ENCODE measurements at places on chromosomes 2 and 18.

DNA sequence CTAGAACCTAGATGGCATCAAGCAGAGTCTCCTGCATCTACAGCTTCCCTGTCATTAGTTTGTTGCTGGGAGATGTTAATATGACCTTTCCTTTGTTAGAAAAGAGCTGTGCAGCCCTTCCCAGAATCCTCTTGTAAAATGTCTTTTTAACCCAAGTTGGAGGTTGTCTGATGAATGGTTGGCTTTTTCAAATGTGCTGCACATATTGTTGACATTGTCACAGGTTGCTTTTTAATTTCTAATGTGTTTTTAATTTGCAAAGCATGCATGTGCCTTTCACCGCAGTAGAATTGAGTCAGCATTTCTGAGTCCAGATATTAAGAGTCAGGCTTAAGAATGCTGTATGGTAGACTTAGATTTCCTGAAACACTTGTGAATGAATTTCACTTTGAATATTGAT is 120.8 kb downstream of the GREB1L start:
- H3K4me3 ChIP-seq, result no peak overlapping the region
- DNase-seq, result no peak
- H3K27ac ChIP-seq, result no peak overlapping the region
- peaks cover 12% of the 10 kb centered on the region for H3K36me3 ChIP-seq

GRCh38 chr2:43100883-43101662 is 125.3 kb downstream of the ZFP36L2 start:
- no peaks in the 10 kb centered on the region for H3K27me3 ChIP-seq
- H3K36me3 ChIP-seq, result peaks cover 15% of the 10 kb centered on the region
- peak overlapping the region; percentile 45 for H3K4me3 ChIP-seq
- peaks cover 52% of the 10 kb centered on the region for H3K4me1 ChIP-seq
- DNase-seq, result peak; percentile 58

GRCh38 chr2:27824401-27824800 is 52.9 kb downstream of the MRPL33 start:
- no peak overlapping the region for H3K4me3 ChIP-seq
- H3K36me3 ChIP-seq, result peaks cover 40% of the 10 kb centered on the region
- H3K27me3 ChIP-seq, result peaks cover 7% of the 10 kb centered on the region
- no peak overlapping the region for H3K27ac ChIP-seq
- H3K4me1 ChIP-seq, result no peaks in the 10 kb centered on the region

DNA sequence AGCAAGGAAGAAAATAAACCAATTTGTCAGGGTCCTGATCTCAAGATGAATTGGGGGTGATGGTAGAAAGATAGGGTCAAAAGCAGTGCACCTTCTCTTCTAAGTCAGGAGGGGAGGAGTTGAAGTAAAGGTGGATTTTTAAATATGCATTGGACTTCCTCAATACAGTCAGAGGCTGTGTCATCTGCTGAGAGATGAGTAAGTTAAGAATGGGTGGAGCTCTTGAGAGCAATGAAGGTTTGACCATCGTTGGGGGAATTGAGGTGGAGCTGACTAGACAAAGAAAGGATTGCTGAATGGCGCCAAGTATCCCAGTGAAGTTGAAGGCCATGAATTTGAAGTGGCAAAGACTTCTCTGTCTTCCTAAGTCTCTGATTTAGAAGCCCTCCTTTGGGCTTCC is 18.4 kb upstream of the CPO start:
- no peak overlapping the region for H3K4me3 ChIP-seq
- no peaks in the 10 kb centered on the region for H3K27me3 ChIP-seq
- no peak overlapping the region for H3K27ac ChIP-seq
- H3K4me1 ChIP-seq, result no peaks in the 10 kb centered on the region
- no peaks in the 10 kb centered on the region for H3K36me3 ChIP-seq

DNA sequence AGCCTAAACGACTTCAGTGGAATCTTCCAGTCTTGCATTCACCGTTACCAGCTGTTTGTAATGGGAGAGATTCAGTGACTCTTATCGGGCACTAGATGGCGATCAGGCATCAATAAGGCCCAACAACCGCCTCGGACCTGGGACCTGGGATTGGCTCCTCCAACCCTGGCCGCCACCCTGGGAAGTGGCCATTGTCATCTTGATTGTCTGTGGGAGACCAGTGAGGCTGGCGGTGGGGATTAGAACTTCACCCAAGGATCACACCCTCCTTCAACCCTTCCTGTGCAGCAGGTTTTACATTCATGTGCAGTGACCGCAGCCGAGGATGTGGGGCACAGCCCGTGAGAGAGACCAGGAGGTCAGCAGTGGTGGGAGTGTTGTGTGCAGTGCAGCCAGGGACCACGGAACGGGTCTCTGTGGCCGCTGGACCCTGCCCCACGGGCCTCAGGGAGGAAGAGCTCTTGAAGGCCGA is 85.3 kb downstream of the SPP2 start:
- H3K36me3 ChIP-seq, result peaks cover 11% of the 10 kb centered on the region
- DNase-seq, result peak; percentile 74
- no peak overlapping the region for H3K4me3 ChIP-seq
- peaks cover 56% of the 10 kb centered on the region for H3K4me1 ChIP-seq
- H3K27ac ChIP-seq, result no peak overlapping the region

DNA sequence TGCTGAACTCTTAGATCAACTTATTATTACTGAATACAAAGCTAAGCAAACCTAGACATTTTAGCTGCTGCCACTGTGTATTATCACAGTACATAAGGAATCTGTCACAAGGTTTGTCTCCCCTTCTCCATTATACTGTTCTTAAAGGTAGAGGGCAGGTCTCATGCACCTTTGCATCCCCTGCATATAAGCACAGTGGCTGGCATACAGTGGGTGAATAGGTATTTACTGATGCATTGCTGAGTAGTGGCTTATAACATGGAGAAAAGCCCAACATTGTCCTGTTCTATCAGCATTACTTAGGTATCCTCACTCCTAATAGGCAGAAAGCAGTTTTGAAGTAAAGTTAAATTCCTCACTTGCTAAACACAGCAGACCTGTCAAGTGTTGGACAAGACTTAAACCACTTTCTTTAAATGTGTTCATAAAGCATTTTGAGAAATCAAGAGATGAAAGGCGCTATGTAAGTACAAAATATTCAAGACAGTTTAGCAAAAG is 43.6 kb downstream of the SF3B1 start:
- peaks cover 47% of the 10 kb centered on the region for H3K36me3 ChIP-seq
- H3K4me3 ChIP-seq, result no peak overlapping the region
- H3K27me3 ChIP-seq, result peaks cover 6% of the 10 kb centered on the region

DNA sequence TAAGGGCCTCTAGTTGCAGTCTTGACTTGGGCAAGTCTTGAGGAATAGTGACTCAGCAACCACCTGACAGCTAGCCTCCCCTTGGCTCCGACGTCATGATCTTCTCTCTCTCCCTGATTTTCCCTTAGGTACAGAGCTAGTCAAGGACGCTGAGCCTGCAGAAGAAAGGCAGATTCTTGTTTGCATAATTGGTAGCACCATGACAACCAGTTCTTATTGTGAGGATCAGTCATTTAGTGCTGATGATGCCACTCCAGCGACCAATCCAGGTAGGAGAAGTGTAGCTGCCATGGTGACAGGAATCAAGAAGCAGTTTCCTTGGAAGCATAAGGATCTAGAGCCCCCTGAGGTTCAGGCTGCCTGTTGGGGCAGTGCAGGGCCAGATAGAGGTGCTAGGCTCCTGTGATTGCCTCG is 2.8 kb upstream of the RESP18 start:
- no peaks in the 10 kb centered on the region for H3K4me1 ChIP-seq
- H3K4me3 ChIP-seq, result no peak overlapping the region
- DNase-seq, result no peak
- H3K36me3 ChIP-seq, result no peaks in the 10 kb centered on the region
- H3K27ac ChIP-seq, result no peak overlapping the region

GRCh38 chr2:160700021-160700814 is 206.6 kb upstream of the RBMS1 start:
- no peak overlapping the region for H3K27ac ChIP-seq
- peaks cover 62% of the 10 kb centered on the region for H3K4me1 ChIP-seq
- H3K27me3 ChIP-seq, result no peaks in the 10 kb centered on the region
- no peak for DNase-seq
- H3K4me3 ChIP-seq, result no peak overlapping the region

DNA sequence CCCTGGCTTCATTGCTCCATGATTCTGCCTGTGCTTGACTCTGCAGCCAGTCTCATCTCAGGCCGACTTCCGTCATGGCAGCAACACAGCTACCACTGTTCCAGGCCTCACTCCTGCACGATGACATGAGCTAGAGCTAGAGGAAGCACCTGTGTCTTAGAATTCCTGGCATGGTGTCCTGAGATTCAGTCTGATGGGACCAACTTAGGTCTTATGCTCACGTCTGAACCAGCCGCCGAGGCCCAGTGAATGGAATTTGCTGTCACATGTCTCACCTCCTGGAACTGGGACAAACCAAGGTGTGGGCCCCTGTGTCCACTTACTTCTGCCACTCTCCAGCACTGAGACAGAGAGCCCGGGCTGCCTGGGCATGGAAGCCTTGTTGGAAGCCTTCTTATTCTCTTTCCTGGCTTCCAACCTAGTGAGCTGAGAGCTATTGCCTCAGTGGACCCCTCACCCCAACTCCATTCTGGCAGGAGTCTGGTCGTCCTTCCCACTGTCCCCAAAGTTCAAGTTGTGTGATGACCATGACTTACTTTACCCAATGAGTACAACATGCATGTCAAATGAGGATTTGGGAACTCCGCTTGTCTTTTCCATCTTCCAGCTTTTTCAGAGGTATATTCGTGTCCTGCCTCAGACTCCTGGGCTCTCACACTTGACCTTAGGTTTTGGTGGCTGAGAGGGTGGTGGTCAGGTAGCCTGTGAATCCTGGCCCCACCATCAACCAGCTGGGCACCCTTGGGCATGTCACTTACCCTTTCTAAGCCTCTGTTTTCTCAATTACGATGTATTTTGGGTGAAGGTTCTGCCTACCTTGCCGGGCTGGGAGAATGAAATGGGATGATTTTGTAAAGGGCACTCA is 39.1 kb upstream of the HS6ST1 start:
- H3K27ac ChIP-seq, result no peak overlapping the region
- H3K36me3 ChIP-seq, result no peaks in the 10 kb centered on the region
- H3K4me1 ChIP-seq, result peaks cover 35% of the 10 kb centered on the region
- H3K27me3 ChIP-seq, result peaks cover 12% of the 10 kb centered on the region
- no peak for DNase-seq

DNA sequence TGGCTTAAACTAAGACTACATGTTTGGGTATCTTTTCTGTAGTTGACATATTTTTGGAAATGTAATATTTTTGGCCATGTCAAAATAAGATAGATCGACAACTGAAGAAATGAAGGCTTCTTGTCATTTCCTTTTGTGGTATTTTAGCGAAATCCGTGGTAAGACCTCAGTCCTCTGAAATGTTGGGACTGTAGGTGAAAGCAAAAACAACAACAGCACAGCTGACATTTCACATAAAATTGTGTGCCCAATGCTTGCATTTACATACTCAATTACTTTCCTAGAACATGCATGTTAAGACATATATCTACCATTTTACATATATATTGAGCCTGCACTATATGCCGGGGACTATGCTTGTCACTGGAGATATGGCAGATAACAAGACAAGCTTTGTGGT is 50.2 kb downstream of the SPP2 start:
- no peaks in the 10 kb centered on the region for H3K36me3 ChIP-seq
- no peak overlapping the region for H3K4me3 ChIP-seq
- H3K27ac ChIP-seq, result no peak overlapping the region
- peaks cover 15% of the 10 kb centered on the region for H3K4me1 ChIP-seq
- DNase-seq, result no peak

- H3K27ac ChIP-seq, result no peak overlapping the region
- no peak overlapping the region for H3K4me3 ChIP-seq
- peaks cover 63% of the 10 kb centered on the region for H3K36me3 ChIP-seq
- no peak for DNase-seq
These were observed 84.1 kb upstream of the FRZB start for GRCh38 chr2:182950546-182950945.

DNA sequence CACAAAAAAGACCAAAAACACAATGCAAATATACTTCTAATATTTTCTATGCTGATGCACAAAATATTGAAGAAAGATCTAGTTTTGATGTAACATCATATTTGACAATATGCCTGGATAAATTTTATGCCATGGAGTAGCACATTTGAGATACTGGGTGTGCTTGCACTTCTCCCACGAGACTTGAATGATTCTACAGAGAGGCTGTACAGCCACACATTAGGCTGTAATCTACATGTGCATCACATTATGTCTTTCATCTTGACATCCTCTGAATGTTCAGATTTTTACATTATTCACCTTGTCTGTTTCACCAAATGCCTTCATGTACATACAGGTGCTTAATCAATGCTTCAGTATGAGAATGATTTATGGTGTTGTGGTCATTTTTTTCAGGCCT is 756.4 kb upstream of the CDH7 start:
- no peak overlapping the region for H3K4me3 ChIP-seq
- DNase-seq, result no peak
- no peak overlapping the region for H3K27ac ChIP-seq
- H3K36me3 ChIP-seq, result no peaks in the 10 kb centered on the region
- H3K27me3 ChIP-seq, result no peaks in the 10 kb centered on the region

GRCh38 chr2:60498816-60499429 is 54.5 kb downstream of the BCL11A start:
- H3K27me3 ChIP-seq, result no peaks in the 10 kb centered on the region
- H3K4me3 ChIP-seq, result no peak overlapping the region
- peaks cover 42% of the 10 kb centered on the region for H3K4me1 ChIP-seq
- DNase-seq, result no peak

DNA sequence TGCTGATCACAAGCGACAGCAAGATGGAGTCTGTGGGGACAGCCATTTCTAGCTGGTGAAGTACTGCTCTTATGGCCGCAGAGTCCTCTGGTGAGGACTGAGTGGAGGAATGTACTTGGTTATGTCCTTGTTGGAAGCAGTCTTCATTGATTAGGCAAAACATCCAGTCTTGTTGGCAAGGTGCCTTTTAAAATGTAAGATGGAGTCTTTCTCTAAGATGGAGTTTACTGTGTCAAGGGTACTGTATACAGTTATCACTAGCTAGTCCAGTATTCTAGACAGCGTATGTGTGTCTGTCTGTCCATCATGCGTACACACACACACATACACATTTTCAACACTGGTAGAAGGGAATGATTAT is 74.8 kb downstream of the NPAS2 start:
- no peaks in the 10 kb centered on the region for H3K36me3 ChIP-seq
- H3K4me1 ChIP-seq, result peaks cover 34% of the 10 kb centered on the region
- no peak overlapping the region for H3K4me3 ChIP-seq
- no peak overlapping the region for H3K27ac ChIP-seq
- peaks cover 7% of the 10 kb centered on the region for H3K27me3 ChIP-seq
- DNase-seq, result no peak

DNA sequence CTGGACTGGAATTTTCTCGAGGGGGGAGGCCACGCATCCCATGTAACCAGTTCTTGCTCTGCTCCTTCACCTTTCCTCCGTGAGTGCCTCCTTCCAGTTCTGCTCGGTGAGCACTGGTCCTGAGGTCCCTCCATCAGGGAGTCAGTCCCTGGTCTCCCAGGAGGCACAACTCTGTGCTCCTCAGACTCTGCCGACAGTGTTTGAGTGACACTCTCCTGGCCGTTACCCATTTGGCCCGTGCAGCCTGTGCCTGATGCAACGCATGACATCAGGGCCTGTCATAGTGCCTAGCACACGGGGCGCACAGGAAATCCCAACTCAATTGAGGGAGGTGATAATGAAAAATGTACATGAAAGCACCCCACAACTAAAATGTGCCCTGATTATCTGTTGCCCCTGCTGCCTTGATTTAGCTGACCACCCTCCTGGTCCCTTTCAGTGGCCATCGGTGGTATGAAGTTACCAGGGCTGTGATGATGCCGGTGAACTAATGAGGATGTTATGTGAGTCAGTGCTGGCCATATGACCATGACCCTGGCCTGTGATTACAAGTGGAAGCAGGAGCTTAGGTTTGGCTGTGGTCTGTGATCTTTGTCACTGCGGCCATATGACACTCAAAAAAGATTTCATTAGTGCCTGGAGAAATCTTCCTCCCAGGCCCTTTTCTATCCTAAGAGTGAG is 144.6 kb downstream of the TDRD15 start:
- H3K27me3 ChIP-seq, result peaks cover 20% of the 10 kb centered on the region
- DNase-seq, result no peak
- no peaks in the 10 kb centered on the region for H3K36me3 ChIP-seq
- H3K4me3 ChIP-seq, result no peak overlapping the region
- peaks cover 43% of the 10 kb centered on the region for H3K4me1 ChIP-seq

All from nephron progenitor cell (in vitro differentiated cells).